ENCODE measurements at places on chromosomes 12 and 14.

GRCh38 chr14:99459481-99460100 lies 21.1 kb downstream of the SETD3 start:
- DNase-seq = no peak

GRCh38 chr14:66088656-66089055 lies 397.5 kb upstream of the CCDC196 start:
- DNase-seq = no peak

DNA sequence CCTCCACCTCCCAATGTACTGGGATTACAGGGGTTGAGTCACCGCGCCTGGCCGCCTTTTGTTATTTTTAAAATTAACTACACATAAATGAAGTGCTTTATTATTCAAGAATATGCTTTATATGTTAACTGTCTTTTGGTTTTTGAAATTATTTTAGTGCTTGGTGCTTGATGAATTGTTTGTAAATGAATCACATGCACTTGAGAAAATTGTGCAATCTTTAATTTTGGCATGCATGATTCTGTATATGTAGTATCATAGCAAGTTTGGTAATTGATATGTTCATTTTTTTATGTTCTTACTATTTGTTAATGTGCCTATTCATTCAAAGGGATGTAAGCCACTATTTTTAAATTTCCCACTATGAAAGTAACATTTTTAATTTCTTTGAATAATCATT lies 440.9 kb downstream of the NAV3 start:
- DNase-seq = no peak

GRCh38 chr14:95505030-95505589 lies 11.3 kb downstream of the SYNE3 start:
- no peak for DNase-seq

- no peak for DNase-seq
Measured at GRCh38 chr14:38039496-38039895, 168.2 kb upstream of the SSTR1 start.

DNA sequence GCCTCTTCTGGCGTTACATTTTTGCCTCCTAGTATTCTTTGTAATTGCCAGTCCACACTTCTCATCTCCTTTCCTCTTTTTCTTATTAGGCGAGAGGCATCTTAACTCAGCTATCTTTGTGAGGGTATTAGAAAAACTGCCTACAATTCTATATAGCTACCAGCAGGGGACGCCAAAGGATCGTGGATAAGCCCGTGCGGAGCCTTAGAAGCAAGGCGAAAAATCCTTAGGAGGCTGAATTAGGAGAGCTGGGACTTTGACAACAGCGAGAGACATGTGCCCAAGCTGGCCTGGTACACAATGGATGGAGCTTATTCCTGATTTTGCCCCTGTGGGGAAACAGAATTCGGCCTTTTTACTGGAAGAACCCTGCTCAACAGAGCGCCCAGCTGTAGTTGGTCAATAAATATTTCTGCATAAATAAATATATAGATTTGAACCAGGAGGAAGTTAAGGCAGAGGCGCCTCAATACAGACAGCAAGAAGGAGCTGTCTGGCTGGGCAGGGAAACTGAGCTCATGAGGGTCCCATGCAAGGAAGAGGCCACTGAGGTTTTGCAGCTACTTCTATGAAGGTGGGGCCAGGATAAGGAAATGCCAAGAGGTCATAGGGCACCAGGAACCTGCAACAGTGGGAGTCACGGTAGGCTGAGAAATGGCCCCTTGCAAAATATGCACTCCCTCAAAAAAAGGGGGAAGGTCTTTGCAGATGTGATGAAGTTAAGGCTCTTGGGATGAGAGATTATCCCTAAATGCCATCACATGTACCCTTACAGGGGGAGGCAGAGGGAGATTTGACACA lies 14.6 kb upstream of the RBM19 start:
- no peak for DNase-seq

GRCh38 chr12:91629440-91629839 lies 446.8 kb upstream of the DCN start:
- no peak for DNase-seq

- no peak for DNase-seq
Measured at GRCh38 chr12:132620113-132620898, 1.7 kb downstream of the P2RX2 start.
